ENCODE measurements at places on chromosomes 4 and X. TPM values are rescaled to one million over a fixed set of nuclear protein-coding genes. Genes with fewer than 3 reads are reported as not detected.

GRPR gene
- 0.58 TPM for total RNA-seq

TEX13D gene
- not detected for total RNA-seq

BMPR1B gene
- total RNA-seq, result 0.56 TPM

P2RY4 gene
- total RNA-seq, result not detected

ARX gene
- total RNA-seq, result not detected

IQSEC2 gene
- 4.2 TPM for total RNA-seq

HDAC8 gene
- 36.4 TPM for total RNA-seq

USP27X gene
- 2.5 TPM for total RNA-seq

TDO2 gene
- 0.28 TPM for total RNA-seq

CXCL8 gene
- 991 TPM for total RNA-seq

TKTL2 gene
- total RNA-seq, result not detected

MAGEA8 gene
- not detected for total RNA-seq

USP17L29 gene
- total RNA-seq, result not detected

DAPP1 gene
- not detected for total RNA-seq

BMX gene
- 0.56 TPM for total RNA-seq

EPHA5 gene
- 7.1 TPM for total RNA-seq

SPANXN3 gene
- total RNA-seq, result not detected

Data from regular cardiac myocyte (primary cell).